Activated naive CD8-positive, alpha-beta T cell treated with anti-CD3 and anti-CD28 coated beads, Interleukin-2, amount 50 U/mL, for 16 hours (primary cell): ENCODE measurements at places on chromosomes 3 and 15.

- peak; percentile 55 for DNase-seq
These were observed 8.4 kb downstream of the NBEAL2 start for GRCh38 chr3:46987743-46988401.

- no peak for DNase-seq
These were observed 35.7 kb downstream of the CLK3 start for GRCh38 chr15:74651242-74651741.

GRCh38 chr15:70788114-70789049 is 25.0 kb upstream of the UACA start:
- no peak for DNase-seq

GRCh38 chr3:108406661-108407206 is 103.7 kb downstream of the MYH15 start:
- no peak for DNase-seq

DNA sequence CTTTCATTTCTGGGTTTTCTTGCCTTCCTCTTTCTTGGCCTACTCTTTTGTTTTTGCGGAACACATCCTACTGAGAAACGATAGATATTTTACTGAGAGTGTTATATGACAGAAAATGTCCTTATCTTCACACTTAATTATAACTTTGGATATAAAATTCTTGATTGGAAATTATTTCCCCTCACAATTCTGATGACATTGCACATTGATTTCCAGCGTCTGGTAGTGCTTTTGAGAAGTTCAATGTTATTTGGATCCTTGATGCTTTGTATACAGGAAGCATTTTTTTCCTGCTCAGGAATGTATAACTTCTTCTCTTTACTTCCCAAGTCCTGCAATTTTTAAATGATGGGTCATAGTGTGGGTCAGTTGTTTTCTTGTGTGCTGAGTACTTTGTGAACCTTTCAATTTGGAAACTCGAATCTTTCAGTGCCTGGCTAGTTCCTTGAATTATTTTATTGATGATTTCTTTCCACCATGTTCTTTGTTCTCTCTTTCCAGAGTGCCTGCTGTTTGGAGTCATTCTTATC is 183.9 kb downstream of the PDCD6IP start:
- no peak for DNase-seq

DNA sequence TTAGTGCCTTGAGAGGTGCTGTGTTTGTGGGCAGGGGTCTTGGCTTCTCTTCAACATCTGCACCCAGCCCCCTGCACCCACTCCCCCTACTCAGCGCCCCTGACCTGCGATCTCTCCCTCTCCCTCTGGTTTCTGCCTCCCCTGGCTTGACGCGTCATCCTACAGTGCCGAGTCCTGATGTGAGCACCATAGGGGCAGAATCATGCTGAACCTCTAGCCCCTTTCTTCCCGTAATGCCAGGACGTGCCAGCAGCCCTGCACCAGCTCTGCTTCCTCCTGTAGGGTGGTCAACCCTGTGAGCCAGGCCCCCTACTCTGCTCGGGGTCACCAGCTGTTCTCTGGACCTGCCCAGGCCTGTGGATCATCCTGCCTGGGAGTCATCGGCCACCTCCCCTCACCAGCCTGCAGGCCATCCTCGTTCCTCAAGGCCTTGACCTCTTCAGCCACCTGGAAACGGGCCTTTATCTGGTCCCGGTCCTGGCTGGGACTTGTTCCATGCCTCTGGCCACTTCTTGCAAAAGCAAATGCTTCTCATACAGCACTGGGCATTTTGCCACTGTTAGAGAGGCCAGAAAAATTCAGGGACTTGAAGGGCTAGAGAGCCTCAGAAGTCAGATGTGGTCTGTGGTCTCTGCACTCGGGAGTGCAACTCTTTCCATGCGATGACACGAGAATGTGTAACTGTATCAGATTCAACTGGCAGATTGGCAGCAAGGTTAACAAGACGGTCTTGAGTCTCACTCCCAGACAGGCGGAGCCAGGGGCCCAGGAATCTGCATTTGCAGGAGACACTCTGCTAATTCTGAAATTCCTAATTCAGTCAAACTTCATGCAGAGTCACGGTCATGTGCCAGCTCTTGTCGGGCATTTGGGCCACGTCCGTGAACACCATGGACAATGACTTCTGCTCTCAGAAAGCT is 16.7 kb upstream of the KLF15 start:
- DNase-seq, result no peak

DNA sequence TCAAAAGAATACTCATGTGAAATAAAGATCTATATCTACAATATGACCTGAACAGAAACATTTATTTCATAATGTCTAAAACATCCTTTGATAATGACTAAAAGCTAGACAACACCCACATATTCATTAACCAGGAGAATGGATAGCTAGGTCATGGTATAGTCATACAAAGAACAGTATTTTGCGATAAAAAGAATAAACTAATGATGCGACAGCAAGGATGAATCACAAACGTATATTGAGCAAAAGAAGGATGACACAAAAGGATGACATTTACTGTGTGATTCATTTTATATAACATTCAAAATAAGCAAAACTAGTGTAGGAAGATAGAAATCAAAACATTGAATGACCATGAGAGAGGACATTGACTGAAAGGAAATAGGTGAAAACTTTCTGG is 1233.1 kb downstream of the OTOL1 start:
- no peak for DNase-seq

- DNase-seq, result no peak
These were observed 13.2 kb downstream of the HPS3 start for GRCh38 chr3:149142682-149143081.

DNA sequence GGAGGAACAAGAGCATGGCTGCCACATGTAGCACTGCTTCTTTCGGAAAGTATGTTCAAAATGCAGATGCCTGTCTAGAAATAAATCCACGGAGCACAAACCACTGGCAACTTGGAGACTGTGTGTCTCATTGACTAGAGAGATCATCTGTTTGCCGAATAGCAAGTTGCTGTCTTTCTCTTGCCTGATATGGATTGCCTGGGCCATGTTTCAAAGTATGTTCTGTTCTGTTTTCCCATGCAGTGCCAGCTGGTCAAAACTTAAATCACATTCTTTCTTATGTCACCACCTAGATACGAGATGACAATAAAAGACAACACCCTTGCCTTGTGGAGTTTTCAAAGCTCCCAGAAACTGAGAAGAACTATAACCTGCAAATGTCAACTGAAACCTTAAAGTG is 318.9 kb downstream of the RYR3 start:
- no peak for DNase-seq

- no peak for DNase-seq
These were observed 43.7 kb upstream of the TIPARP start for GRCh38 chr3:156630773-156631093.

DNA sequence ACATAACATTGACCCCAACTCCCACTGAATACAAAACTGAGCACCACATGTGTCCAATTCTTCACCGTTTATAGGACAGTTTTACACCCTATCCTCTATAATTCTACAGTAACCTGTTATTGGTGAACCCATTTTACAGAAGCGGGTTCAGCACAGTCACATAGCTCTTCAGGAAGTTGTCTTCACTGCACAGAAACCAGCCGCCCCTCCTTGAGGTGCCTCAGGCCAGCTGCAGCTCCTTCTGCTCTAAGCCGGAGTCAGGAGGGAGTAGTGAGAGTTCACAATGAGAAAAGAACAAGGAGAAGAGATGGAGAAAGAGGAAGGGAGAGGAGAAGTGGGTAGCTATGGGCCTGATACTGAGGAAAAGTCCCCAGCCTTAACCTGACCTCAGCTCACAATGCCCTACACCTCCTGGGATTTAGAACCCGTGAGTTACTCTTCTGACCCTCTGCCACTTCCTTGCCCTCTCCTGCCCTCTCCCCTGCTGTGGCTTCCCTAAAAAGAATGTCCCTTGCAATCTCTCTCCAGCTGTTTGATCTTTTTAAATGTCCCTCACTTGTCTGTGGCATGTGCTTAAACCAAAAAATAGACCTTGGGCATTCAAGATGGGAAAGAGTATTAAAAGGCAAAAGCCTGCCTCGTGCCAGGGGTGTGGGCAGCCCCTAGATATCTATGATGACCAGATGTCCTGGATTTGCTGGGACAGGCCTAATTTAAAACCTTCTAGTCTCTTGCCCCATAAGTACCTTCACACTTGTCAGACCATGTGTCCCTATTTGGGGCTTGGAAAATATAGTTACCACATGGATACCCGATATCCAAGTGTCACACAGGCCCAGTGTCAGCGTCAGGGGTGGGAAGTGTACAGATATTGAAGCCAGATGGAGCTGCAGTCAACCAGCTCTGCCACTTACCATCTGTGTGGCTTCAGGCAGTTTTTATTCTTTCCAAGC is 71.3 kb upstream of the HES1 start:
- DNase-seq, result no peak

DNA sequence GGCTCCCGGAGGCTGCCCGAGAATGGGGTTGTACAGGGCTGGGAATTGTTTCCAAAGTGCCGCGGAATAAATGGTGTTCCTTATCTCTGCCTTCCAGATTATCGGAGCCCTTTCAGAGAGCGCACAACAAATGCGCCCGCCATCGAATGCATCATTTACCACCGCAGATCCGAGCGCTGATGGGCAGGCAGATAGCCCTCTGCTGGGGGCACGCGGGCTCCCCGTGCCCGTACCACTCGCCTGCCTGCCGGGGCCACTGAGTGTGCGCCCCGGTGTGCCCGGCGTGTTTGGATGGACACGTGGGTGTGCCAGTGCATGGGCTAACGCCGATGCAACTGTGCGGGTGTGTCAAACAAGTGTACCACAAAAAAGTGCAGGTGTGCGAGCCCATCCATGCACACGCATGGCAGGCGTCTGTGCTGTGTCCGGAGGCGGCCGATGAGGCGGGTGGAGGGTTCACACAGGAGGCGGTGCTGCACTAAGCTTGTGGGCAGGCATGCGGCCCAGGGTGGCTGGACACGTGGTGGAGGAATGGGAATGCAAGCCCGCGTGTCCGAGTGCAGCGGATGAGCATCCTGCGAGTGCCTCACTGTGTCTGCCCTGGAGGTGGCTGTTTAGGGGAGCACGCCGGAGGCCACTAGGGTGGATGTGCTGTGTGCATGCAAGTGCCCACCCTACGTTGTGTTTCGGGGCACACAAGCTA is 3.8 kb upstream of the GATA2 start:
- DNase-seq, result no peak

GRCh38 chr15:98039596-98039995 is 79.1 kb downstream of the ARRDC4 start:
- no peak for DNase-seq

DNA sequence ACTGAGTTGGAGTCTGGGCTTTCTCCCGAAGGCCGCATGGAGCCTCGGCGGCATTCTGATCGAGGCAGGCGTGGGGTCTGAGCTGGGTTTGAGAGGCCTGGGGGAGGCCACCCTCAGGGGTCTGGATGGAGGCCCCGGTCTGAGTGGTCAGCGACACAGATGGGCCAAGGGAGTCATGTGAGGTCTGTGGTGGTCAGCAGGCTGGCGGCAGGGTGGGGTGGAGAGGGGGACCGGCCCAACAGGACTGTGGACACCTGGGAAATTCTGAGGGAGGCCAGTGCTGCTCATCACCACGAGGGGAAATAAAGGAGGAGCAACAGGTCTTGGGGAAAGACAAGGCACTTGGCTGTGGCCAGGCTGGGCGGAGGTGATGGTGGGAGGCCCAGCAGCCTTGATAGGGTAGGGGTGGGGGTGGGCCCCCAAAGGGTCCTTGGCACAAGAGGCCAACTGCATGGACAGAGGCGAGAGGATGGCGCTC is 16.2 kb downstream of the CTSH start:
- no peak for DNase-seq

DNA sequence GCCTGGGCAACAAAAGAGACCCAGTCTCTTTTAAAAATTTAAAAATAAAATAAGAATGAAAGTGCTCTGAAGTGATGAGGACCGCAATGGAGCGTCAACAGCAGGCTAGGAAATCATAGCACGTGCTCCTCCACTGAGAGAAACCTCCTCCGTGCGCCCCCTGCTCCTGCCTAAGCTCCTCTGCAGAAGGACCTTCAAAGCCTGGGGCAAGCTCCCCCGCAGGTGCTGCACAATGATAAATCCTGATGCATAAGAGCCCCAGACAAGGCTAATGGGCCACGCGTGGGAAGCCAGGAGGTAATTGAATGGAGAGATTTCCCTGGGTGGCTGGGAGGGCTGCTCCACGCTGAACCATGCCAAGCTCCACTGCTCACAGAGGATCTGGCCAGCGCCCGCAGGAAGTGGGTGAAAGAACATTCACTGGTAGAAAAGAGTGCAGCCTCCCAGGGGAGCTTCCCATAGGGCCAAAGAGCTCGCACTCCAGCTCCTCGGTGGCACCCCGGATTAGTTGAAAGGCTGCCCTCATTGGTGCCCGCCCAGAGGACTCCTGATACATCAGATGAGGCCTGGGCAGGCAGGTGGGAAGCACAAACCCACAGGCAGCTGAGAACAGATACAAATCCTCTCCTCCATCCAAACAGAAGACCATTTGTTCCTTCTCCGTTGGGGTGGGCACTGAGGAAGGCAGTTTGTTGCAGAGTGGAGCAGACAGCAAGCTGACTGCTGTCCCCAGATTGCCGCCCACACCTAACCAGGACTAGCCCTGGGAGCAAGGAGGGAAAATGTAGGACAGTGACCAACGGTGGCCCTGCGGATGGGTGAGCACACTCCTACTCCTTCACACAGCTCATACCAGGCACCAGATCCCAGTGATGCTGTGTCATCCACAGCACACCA is 52.5 kb downstream of the CPN2 start:
- no peak for DNase-seq

- DNase-seq, result no peak
These were observed 29.4 kb downstream of the MELTF start for GRCh38 chr3:197000211-197000610.

- DNase-seq, result no peak
These were observed 261.1 kb downstream of the EPHB1 start for GRCh38 chr3:135056084-135056730.

DNA sequence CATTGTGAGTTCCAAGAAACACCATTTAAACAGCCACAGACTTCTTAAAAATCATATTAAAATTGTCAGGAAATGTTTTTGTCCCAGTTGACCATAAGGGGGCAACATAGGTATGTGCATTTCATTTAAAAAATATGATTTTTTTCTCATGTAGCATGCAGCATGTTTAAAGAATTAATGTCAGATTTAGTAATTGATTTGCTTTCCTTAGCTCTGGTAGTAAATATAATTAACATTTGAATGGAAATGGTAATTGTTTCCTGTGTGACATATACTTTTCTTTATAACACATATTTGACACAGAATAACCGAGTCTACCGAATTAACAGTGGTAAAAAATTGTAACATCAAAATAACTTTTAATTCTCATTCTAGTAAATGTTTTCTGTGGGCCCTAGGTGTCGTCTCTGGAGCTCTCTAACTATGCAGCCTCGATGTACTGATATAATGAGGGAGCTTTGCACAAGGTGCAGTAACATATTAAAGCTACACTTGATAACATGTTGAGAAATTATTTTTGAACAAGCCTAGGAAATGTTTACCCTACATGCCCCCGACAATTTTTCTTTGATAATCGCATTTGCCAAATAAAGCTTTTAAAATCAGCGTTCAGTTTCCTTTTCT is 34.9 kb downstream of the NXPE3 start:
- DNase-seq, result no peak

DNA sequence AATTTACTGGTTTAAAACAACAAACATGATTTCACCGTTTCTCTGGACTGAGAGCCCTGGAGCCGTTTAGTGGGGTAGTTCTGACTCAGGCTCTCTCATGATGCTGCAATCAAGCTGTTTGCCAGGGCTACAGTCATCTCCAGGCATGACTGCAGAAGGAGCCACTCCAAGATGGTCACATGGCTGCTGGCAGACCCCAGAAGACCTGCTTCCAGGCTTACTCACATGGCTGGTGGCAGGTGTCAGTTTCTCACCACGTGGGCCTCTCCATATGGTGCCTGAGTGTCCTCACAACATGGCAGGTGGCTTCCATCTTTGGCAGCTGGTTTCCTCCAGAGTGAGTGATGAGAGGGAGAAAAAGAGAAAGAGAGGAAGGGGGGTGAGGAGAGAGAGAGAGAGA is 378.3 kb upstream of the RGMA start:
- DNase-seq, result no peak

- no peak for DNase-seq
These were observed 308.0 kb upstream of the ATP11B start for GRCh38 chr3:182485301-182485700.
